Stimulated activated CD4-positive, alpha-beta T cell treated with anti-CD3 and anti-CD28 coated beads, Interleukin-2, amount 100 ng/mL, for 24 hours (primary cell): ENCODE measurements at places on chromosomes 6 and 20.

GRCh38 chr6:11645016-11645415 lies 107.5 kb downstream of the TMEM170B start:
- no peak for DNase-seq

GRCh38 chr6:165775721-165776120 lies 112.7 kb upstream of the PDE10A start:
- DNase-seq = no peak

DNA sequence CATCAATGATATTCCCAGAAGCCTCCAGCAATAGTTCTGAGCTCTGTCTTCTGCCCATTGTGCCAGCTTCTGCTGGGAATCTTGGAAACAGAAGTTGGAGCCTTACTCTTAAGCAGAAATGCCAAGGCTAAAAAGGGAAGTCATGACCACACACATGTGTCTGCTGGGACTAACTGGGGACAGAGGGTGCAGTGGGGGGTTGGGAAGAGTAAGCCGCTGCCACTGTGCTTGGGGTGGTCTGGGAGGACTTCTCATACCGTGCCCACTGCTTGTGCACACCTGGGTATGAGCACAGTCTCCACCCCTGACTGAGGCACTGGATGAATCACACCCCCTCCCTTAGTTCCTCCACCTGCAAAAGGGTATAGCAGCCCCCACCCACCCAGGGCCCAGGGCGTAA lies 90.7 kb downstream of the CDC5L start:
- no peak for DNase-seq

DNA sequence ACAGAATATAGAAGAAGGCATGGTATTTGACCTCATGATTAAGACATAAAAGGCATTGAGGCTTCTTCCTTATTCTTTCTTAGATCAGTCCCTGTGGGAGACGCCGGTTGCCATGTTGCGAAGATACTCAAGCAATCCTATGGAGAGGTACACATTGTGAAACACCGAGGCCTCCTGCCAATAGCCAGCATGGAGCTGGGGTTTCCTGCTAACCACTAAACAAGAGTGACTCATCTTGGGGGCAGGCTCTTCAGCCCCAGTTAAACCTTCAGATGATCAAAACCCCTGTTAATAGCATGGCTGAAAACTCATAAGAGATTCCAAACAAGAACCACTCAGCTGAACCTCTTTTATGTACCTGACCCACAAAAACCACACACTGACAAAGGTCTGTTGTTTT lies 478.8 kb downstream of the CD83 start:
- no peak for DNase-seq

GRCh38 chr6:158150701-158151100 lies 17.4 kb downstream of the SERAC1 start:
- DNase-seq = no peak

DNA sequence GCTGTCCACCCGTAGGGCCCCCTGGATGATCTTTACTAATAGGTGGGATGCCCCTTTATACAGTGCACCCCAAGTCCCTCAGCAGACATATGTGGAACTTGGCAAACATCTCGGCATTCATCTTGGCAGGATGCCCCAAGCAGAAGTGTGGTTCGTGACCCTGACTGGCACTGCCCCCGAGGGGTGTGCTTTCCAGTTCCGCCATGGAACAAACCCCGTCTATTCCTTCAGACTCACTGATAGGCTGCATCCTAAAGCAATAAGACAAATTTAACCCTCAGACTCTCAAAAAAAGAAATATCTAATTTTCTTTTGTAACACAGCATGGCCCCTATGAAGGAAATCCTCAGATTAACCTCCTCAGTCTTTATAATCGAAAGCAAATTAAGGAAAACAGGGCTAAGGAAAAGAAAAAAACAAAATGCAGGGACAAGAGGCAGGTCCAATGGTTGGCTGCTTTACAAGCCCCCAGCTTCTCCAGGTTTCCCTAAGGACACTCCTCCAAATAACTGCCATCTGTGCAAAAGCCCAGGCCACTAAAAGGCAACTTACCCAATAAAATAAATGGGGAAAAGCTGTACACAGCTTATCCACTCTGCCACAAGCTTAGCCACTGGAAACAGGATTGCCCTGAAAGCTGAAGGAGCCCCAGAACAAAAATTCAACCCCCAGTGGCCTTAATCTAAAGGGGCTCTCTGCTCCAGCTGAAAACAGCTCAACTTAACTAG lies 30.5 kb upstream of the RIPK1 start:
- no peak for DNase-seq

DNA sequence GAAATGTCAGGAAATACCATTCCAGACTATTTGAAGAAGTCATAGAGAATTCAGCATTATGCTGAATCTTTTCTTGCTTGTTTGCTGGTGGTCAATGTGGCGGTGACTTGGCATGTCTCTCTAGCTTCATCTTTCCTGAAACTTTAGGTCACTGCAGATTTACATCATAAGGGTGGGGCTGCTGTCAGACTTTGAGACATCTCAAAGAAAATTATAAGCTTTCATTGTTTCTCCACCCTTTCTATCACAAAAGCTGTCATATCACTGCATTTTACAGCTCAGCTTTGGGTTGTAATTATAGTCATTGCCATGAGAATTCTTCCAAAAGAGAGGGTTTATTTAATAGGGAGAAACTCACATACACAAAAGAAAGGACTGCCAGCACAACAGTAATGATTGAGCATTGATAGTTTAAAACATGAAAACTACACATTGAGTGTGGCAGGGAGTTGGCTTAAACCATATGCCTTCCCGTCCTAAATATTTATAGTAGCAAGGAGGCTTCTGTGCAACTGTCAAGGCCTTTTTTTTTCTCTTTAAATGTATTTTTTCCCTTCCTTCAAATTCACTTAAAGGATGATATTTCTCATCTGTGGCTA lies 44.7 kb upstream of the LRRC1 start:
- no peak for DNase-seq

DNA sequence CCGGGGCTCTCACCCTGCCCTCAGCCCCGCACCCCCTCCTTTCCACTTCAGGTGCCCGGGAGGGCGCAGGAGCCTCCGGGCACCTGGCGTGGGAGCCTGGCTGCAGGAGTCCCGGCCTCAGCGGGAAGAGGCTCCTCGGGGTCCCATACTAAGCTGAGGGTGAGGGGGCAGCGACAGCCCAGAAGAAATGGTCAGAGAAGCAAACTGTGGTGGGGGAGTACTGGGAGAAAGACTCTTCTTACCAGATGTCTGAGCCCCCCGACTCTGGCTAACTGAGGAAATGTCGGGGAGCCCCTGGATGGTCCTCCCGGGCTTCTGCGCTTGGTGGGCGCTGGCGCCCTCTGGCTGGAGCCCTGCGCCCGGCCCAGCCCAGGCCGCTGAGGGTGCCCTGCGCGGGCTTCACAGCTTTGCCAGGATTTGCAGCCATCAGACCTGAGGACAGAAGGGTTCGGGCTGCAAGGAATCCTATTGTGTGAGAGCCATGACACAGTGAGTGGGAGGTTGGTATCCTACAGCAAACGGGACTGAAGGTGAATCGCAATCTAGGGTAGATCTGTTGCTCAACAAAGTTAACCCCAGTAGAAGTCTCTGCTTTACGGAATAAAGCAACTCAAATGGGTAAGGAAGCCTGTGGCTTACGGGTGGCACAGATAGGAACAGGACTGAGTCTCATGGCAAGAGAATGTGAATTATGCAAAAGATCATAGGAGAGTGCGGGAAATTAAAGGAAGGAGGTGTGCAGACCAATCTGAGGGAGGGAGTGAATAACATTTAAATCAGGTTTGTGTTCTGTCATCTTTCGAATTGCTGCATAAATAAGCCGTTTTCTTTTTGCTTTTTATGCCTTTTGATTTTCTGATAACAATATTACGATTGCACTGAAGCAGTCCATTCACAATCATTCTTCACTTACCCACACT lies 639 bp upstream of the RCAN2 start:
- peak; percentile 10 for DNase-seq

DNA sequence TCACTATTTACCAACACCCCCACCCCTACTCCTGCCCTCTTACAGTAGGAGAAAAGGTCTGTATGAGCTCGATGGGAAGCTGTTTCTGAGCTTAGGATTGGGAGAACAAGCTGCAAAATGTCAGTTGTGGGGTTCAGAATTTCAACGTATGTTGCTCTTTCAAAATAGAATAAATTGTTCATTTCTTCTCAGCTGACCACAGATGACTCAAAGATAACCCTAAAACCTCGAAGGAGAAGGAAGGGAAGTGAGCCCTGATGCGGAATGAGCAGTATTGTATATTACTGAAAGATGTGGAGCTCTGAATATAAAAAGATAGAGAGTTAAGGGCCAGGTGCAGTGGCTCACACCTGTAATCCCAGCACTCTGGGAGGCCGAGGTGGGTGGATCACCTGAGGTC lies 35.9 kb upstream of the MYLIP start:
- no peak for DNase-seq

DNA sequence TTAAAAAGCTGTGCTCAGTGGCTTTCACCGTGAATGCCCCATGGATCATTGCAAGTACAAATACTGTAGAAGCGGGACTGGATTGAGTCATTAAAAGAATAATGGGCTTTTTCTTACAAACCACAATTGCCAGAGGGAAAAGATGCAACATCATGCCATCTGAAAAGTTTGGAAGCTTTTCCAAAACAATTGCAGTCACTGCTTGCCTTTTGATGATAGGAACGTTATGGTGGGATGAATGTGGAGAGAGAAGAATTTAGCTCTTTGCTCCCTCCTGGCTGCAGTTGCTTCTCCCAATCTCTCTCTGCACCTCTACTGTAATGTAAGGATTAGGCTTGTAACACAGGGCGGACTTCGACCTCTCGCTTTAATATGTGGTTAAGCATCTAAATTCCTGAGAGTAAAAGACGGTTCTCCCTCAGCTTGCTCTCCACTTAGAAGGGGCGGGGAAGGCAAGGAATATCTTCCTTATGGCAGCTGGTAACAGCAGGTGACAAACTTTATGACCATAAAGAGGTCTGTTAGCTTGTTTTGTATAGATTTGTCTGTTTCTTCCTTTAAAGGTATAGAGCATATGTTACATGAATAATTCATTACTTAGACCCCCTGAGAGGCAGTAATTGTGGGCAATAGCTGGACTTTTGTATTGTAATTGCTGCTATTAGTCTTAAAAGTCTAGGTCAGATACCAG lies 376.1 kb downstream of the UTRN start:
- no peak for DNase-seq

GRCh38 chr6:82571455-82571854 lies 207.8 kb downstream of the TPBG start:
- DNase-seq = no peak

DNA sequence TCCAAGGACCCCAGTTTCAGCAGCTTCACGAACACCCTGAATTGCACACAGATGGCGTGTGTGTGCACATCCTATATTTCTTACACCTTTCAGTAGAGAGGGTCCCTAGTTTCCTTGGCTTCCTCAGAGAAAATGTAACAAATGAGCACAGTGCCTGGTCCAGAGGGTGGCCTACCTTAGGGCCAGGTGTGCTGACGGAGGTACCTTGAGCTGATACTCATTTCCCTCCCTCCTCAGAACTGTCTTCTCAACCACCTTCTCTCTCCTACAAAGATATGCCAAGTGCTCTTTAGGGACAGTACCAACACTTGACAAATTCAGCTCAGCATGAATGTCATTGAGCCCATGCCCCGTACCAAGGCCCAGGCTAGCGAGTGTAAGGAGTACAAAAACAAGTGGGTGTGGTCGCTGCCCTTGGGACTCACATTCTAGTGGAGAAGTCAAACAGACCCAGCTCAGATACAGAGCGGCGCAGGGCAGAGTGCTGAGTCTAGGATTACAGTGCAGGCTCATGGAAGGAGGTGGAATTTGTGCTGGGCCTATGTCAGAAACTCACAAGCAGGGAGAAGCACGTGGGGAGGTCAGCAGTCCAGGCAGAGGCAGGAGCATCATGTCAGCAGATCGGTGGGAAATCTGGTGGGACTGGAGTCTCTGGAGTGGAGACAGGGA lies 9.6 kb upstream of the BPHL start:
- no peak for DNase-seq

GRCh38 chr20:654417-654750 lies 1.4 kb upstream of the SRXN1 start:
- DNase-seq = no peak

GRCh38 chr6:135094403-135094821 lies 39.8 kb upstream of the HBS1L start:
- no peak for DNase-seq

DNA sequence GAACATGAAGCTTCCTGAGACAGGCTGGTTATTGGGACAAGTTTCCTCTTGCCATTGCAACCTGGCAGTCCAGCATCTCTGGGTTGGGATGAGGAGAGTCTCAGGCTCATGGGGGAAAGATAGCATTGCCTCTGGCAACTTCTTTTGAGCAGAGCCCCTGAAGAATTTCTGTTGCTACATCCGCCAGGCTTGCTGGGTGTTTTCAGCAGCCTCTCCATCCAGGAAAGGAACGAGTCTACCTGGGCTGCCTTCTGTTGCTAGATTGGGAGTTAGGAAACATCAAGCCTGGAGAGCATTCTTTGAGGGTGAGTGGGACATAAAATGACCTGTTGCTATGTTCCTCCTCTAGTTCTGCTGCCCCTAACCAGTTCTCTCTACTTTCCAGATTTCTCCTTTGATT lies 313.5 kb downstream of the RFPL4B start:
- DNase-seq = no peak

DNA sequence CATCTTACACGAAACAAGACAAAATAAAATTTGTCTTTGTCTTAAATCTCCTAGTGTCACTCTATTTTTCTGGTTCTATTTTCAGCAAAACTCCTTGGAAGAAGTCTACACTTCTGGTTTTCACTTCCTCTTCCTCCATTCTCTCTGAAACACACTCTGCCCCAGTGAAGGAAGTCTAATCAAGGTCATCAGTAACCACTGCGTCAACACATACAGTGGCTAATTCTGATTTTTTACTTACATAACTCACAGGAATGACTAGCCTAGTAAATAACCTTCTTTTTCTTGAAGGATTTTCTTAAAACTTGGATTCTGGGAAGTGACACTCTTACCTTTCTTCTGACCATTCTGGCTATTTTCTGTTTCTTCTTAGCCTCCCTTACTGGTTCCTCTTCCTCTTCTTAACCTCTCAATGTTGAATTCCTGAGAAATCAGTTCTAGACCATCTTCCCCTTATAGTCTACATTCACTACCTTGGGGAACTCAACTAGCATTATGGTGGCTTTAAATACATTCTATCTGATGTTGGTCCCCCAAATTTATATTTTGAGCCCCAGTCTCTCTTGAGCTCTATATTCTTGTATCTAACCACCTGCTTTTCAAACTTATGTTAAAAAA lies 37.5 kb downstream of the AIG1 start:
- DNase-seq = no peak

GRCh38 chr6:1346101-1346500 lies 34.2 kb downstream of the FOXQ1 start:
- DNase-seq = no peak

DNA sequence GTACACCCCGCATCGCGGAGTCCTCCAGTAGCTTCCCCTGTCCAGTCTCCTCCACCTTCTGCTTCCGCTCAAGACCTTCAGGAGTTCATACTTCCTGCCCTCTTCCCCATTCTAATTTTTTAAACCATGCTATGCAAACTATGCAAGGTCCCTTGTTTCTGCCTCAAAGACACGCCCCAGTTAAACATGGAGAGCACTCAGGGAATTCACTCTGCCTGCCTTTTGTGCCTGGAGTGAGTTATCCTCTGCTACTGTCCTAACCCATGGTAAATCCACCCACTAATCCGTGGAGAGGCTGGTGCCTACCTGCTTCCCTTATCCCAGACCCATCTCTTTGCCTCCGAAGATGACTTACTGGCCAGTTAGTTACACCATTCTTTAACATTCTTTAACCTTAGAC lies 473.7 kb upstream of the JARID2 start:
- DNase-seq = no peak

- DNase-seq = no peak
Measured at GRCh38 chr6:115882174-115882573, 178.5 kb downstream of the FRK start.
